Activated naive CD4-positive, alpha-beta T cell treated with anti-CD3 and anti-CD28 coated beads, Interleukin-2, amount 50 U/mL, for 72 hours (primary cell): ENCODE measurements at places on chromosomes 6 and 20.

GRCh38 chr6:116106146-116106545, 5.5 kb downstream of the NT5DC1 start:
- DNase-seq, result no peak

DNA sequence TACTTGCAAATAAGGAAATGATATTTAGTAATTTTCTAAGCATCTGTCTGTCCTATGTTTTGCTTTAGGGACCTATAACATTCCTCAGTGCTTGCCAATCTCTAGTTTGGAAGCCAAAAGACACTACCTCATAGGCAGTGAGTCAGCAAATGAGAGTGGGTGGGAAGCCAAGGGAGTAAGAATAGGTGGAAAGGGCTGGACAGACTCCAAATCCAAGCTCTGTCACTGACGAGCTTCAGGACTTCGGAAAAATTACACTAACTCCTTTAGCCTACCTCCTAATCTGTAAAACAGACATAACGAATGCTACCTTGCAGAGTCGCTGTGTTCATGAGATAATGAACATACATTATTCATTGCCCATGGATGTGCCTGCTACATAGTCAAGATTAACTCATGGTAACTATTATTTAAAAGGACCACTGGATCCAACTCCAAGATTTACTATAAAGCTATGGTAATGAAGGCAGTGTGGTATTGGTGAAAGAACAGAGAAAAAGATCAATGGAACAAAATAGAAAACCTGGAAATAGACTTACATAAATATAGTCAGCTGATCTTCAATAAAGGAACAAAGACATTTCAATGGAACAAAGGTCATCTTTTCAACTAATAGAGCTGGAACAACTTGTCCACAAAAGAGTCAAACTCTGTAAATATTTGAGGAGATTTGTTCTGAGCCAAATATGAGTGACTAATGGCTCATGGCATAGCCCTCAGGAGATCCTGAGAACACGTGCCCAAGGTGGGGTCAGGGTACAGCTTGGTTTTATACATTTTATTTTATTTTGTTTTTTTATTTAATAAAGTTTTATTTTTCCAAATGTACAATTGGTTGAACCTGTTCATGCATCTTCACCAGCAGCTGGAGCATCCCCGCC, 64.1 kb downstream of the FAM50B start:
- DNase-seq, result no peak

DNA sequence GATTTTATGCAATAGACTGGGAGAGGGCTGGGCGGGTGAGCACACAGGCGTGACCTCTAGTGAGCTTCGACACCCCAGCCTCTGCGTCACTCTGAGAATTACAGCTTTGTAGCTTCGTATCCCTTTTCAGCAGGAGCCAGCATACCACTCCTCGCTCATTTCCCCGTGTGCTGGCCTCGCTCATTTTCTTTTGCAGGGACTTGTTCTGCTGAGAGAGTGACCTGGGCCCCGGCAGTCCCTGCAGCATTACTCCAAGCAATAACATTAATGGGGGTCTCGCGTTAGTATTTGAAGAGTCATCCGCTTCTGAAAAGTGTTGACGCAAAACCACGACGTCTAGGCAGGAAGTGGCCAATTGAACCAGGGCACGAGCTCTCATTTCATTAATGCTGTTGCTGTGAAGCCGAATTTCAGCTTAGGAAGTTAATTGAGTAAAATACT, 193.7 kb downstream of the QKI start:
- no peak for DNase-seq

GRCh38 chr6:125157725-125158124, 4.2 kb downstream of the TPD52L1 start:
- no peak for DNase-seq

- DNase-seq, result no peak
Measured at GRCh38 chr6:81849248-81849647, 96.8 kb upstream of the TENT5A start.

GRCh38 chr6:2937627-2938003, 33.8 kb downstream of the SERPINB6 start:
- DNase-seq, result no peak

GRCh38 chr6:145643760-145644159, 91.6 kb downstream of the EPM2A start:
- no peak for DNase-seq

- no peak for DNase-seq
Measured at GRCh38 chr6:43966374-43966658, 160.9 kb downstream of the MRPL14 start.

GRCh38 chr6:128807577-128807976, 75.4 kb upstream of the LAMA2 start:
- DNase-seq, result no peak

GRCh38 chr6:41581381-41581991, 35.3 kb downstream of the FOXP4 start:
- no peak for DNase-seq

GRCh38 chr6:36076178-36077063, 48.8 kb downstream of the MAPK14 start:
- no peak for DNase-seq

- no peak for DNase-seq
Measured at GRCh38 chr6:84847390-84848160, 83.2 kb upstream of the TBX18 start.

DNA sequence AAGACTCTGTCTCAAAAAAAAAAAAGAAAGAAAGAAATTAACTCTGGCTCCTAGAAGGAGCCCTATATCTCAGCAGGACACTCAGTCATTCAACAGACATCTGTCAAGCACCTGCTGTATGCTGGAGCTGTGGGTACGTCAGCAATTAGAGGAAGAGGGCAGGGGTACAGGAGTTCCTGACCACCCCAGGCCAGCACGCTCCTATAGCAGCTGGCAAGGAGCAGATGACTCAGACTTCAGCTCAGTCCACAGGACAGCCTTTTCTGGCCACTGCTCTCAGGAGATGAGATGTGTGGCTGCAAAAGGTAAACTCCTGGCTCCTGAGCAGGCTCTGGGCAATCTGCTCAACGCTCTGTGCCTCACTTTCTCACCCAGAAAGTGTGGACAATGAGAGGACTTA, 1.7 kb upstream of the RTEL1 start:
- no peak for DNase-seq

- no peak for DNase-seq
Measured at GRCh38 chr6:163199371-163199770, 215.1 kb upstream of the QKI start.

GRCh38 chr6:10719296-10719963, 3.4 kb upstream of the TMEM14C start:
- DNase-seq, result peak; percentile 25
